IPS DF 6.9 (cell line): ENCODE measurements at places on chromosomes 12 and 14.

GRCh38 chr12:94753036-94753679 is 102.8 kb upstream of the TMCC3 start:
- DNase-seq: no peak

DNA sequence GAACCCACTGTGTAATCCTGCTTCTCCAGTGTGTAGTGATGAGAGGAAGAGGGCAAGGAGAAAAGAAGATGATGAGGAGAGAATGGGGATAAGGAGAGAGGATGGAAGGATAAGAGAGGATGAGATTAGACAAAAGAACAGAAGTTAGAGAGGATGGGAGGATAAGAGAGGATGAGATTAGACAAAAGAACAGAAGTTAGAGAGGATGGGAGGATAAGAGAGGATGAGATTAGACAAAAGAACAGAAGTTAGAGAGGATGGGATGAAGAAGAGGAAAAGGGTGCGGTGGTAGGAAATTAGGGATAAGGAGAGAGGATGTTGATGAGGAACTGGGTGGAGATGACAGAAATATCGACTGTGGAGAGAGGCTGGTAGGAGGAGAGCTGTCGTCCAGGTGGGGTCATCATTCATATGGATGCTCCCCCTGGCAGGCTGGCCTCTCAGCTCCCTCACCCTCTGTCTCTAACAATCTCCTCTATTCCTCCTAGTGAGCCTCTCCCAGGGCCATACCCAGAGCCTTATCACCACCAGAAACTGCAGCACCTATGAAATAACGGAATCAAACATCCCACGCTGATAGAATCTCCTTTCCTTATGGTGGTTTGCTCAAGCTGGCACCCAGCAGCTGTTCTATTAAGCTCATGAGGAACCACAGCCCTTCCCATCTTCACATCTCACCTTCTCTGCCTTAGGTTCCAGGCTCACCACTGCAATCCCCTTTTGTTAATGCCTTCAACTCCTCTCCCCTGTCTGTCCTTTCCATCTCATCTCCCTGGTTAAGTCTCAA is 6.0 kb upstream of the CIROP start:
- no peak for DNase-seq

- no peak for DNase-seq
Observed at GRCh38 chr12:109131154-109132050, 15.0 kb downstream of the ACACB start.

- no peak for DNase-seq
Observed at GRCh38 chr12:63045020-63045860, 105.8 kb downstream of the AVPR1A start.

DNA sequence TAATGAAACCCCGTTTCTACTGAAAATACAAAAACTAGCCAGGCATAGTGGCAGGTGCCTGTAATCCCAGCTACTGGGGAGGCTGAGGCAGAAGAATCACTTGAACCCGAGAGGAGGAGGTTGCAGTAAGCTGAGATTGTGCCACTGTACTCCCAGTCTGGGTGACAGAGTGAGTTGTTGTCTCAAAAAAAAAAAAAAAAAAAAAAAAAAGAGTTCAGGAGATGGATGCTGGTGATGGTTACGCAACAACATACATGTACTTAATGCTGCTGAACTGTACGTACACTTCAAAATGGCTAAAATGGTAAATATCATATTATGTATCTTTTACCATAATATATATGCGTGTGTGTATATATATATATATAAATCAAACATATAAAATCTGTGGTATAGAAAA is 29.0 kb downstream of the ACTN1 start:
- DNase-seq: no peak

- DNase-seq: no peak
Observed at GRCh38 chr12:4572680-4573079, 10.7 kb downstream of the DYRK4 start.

DNA sequence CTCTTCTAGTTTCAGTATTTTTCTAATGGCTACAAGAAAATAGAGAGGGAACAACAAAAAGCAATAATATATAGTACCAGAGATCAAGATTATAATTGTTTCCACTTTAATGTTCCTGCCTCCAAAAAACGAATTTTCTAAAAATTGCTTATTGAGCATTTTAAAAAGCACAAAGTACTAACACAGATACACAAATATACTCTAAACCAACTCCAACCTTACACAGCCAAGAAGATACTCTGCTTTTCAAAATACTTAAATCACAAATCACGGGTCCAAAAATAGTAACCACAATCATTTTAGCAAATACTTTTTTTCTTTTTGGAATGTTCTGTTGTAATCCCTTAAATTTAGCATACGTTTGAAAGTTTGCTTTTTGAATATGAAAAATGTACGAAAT is 2.0 kb downstream of the YAF2 start:
- no peak for DNase-seq

DNA sequence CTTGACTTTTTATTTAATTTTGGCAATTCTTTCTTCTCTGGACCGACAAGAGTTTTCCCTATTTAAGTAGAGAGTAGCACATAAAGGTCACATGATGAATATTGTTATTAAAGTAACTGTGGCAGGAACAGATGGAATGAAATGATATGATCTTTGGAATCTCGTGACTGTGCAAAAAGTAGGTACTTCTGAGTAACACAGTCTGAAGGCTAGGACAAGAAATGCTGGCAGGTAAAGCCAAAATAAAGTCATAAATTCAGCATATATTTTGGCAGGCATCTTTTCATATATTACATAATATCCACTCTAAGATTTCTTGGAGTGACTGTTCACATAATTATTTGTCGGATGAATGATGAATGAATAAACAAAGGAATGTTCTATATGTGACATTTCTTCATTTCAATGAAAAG is 121.4 kb downstream of the EFCAB11 start:
- no peak for DNase-seq

DNA sequence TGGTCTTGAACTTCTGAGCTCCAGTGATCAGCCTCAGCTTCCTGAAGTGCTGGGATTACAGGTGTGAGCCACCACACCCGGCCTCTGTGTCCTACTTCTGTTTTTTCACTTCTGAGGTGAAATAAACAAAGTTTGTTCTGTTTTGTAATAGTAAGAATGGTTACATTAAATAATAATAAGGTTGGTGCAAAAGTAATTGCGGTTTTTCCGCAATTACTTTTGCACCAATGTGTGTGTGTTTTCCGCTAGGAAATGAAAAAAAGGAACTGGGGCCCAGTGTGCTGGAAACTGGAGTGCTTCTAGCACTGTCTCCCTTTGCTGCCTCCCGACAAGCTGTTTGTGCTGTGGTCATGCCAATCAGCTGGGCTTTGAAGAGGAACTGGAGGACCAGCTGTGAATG is 140.9 kb downstream of the NTS start:
- no peak for DNase-seq

DNA sequence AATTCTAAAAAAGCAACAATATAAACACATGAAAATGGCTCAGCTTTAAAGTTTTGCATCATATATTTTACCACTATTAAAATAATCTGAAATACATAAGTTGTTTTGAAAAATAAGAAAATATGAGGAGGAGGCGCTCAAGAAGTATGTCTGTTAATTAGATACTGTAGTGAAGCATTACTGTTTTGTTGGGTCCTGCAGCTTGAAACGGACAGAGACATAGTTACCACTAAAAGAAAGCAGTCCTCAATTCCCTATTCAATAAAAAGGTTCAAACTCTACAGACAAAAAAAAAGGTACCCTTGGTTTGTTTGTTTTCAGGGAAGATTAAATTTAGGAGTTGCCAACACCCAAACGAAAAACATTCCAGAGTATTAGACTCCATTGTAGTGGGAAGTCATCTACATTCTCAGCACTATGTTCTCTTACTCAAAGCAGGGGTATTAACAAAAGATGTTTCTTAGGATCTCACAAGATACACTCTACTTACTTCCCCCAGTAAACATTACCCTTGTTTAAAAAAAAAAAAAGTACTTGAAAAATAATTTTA is 3.0 kb downstream of the PAWR start:
- no peak for DNase-seq

DNA sequence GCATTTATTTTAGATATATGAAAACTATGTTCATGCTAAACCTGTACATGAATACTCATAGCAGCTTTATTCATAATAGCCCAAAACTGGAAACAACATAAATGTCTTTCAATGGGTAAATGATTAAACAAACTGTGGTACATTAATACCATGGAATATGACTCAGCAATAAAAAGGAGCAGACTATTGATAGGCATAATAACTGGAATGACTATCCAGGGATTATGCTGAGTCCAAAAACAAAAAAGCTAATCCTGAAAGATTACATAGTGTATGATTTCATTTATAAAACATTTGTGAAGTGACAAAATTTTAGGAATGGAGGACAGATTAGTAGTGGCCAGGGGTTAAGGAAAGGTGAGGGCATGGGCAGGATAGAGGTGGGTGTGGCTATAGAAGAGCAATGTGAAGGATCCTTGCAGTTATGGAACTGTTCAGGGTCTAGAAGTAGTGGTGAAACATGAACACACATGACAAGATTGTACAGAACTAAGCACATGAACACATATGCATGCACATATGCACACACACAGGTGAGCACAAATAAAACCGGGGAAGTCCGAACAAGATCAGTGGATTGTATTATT is 61.1 kb upstream of the CDKN3 start:
- DNase-seq: no peak

- peak; percentile 13 for DNase-seq
Observed at GRCh38 chr12:54631988-54632728, 2.5 kb downstream of the LACRT start.

- DNase-seq: no peak
Observed at GRCh38 chr14:103867523-103867953, 20.2 kb upstream of the PPP1R13B start.

GRCh38 chr14:56202256-56202655 is 84.0 kb downstream of the PELI2 start:
- no peak for DNase-seq
